ENCODE measurements at places on chromosomes 6 and 20. TPM values are rescaled to one million over a fixed set of nuclear protein-coding genes. Genes with fewer than 3 reads are reported as not detected.

GRCh38 chr6:14932485-14933182 is 313.2 kb upstream of the JARID2 start:
- DNase-seq, result peak; percentile 40

Gene PRKN
- 7.9 TPM for total RNA-seq

GRCh38 chr6:169345146-169345545 is 91.5 kb upstream of the THBS2 start:
- DNase-seq, result no peak

Gene SLC17A2
- not detected for total RNA-seq

Gene TBC1D32
- total RNA-seq, result 51.4 TPM

DNA sequence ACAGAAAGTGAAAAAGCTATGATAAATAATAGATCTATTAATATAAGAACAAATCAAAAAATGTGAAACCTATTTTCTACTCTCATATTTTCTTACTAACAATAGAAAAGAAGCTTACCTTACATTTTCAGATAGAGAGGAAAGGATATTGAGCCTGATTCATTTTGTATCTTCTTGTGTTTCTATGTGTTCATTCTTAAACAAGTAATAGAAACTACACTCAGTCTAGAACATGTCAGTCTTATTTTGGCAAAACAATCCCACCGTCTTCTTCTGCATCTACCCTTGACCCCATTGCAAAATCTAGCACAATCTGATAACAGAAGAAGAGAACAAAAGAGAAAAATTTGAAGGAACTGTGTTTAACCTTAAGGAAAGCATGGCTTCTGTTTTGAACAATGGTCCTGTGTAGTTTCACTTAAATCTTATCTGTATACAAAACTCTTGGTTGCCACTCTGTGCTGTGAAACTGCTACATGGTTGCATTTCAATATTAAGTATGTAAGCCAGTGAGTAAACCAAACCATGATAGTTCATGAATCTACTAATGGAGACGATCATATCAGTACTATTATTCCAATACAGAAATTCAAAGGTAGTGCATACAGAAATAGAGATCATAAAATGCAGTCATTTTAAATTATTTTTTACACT is 69.5 kb upstream of the LGSN start:
- no peak for DNase-seq

GRCh38 chr6:128560966-128561365 is 40.6 kb upstream of the PTPRK start:
- no peak for DNase-seq

DNA sequence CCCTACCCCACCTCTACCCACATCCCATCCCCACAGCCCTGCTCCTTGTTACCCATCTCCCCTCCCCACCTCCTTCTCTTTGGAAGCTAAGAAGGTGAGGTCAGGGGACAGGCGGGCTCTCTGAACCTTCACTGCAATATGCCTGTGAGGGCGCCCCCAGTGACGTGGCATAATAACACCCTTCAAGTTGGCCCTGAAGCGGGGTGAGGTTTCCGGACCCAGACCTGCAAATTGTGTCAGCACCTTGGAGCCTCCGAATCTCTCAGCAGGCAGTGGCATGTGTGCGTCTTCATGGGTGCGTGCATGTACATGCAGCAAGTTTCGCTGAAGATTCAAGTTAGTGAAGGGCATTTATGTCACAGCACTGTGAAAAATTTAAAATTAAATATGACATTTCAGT is 114.6 kb downstream of the SOBP start:
- no peak for DNase-seq

Gene ELOVL4
- 11.0 TPM for total RNA-seq

DNA sequence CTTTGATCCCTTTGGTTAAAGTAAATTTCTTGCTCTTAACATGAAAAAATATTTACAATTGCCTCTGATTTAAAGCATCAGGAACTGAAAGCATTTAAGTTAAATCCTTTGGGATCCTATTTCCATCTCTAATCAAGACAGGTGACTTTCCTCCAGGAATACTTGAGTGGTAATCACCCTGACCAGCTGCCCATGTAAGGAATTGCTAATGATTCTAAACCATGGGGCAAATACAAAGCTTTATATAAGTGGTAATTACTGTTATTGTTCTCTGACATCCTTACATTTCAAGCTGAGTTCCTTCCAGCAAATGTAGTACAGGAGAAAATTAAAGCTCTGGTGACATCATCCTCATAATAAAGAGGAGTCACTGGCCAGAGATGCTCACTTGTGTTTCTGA is 100.6 kb downstream of the CRYBG1 start:
- no peak for DNase-seq

Gene ESR1
- 0.33 TPM for total RNA-seq

DNA sequence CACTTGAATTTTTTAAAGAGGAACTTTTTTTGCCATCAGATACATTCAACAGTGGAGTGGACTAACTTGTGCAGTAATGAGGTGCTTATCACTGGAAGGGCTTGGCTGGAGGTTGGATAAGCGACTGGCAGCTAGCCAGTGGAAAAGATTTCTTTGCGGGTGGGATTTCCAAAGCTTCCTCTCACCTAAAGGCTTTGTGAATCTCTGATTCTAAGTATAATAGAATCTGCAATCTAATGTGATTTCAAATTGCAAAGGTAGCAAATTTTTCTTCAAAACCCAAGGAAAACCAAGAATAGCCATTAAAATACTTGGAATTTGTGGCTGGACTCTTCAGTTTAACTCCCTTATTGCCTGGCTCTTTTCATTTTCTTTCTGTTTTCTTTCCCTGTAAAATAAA is 460.4 kb upstream of the MARCKS start:
- DNase-seq, result no peak

GRCh38 chr6:163640641-163641040 is 226.1 kb downstream of the QKI start:
- DNase-seq, result no peak

DNA sequence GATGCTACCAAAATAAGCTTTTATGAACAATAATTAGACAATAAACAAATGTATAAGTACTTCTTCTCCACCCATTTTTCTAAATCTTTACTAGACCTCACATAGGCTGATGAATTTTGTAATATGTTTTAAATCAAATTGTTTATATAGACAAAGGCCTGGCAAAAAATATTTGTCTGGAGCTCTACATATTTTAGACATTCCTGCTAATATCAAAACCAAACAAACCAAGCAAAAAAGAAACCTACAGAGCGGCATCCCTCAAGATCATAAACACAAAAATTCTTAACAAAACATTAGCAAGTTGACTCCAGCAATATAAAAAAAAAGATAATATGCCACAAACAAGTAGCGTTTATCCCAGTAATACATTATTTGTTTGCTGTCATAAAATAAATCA is 87.2 kb downstream of the ADAT2 start:
- no peak for DNase-seq

Gene SAMD5
- total RNA-seq, result 9.2 TPM

- no peak for DNase-seq
Measured at GRCh38 chr6:135703621-135704020, 147.9 kb upstream of the PDE7B start.

- peak; percentile 76 for DNase-seq
Measured at GRCh38 chr6:112289038-112289566, 34.7 kb upstream of the LAMA4 start.

Gene MROH8
- 4.8 TPM for total RNA-seq

Gene SNPH
- total RNA-seq, result 25.6 TPM

Gene TPBG
- 22.3 TPM for total RNA-seq

Gene SLC26A8
- 0.77 TPM for total RNA-seq

Gene CASS4
- 1.3 TPM for total RNA-seq

GRCh38 chr20:14378326-14378725 is 40.9 kb upstream of the FLRT3 start:
- DNase-seq, result no peak

GRCh38 chr20:7728338-7728737 is 211.9 kb downstream of the HAO1 start:
- DNase-seq, result no peak

Gene DDX43
- total RNA-seq, result 1.5 TPM

Gene CYP39A1
- 8.6 TPM for total RNA-seq

DNA sequence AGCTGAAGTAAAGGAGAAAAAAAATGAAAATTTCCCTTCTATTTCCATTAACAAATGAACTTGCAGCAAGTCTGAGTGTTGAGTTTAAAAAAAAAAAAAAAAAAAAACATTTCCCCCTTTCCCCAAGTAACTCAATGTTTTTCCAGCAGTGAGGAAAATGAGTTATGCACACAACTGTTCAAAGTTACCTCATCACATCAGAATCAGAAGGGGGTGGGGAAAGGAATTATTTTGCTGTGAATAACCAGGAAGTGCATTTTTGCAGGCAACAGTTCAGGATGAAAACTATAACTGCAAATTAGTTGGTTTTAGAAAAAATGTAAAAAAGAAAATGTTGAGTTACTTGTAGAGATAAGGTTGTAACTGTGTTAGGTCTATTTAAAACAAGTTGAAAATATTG is 568.9 kb upstream of the CITED2 start:
- DNase-seq, result no peak

DNA sequence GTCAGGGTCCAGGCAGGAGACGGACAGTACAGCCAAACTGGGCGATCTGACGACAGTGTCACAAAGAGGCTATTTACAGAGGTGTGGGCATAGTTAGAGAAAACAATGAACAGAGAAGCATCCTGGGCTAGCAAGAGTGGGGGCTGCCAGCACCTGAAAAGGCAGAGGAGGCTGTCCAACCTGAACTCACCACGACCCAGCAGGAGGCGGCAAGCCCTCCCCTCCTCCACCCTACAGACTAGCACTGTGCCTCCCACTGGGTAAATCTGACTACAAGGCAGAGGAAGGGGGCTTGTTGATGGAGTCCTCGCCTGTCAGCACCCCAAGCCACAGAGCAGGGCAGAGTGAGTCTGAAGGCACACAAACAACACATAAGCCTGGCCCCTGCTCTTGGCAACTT is 52.8 kb upstream of the CDYL start:
- DNase-seq, result no peak

GRCh38 chr6:73262671-73263569 is at the start of gene KHDC1:
Gene KHDC1 (minus strand): TSS chr6:73263196. CDS start chr6:73242517, 20,679 bp downstream.
- peak; percentile 60 for DNase-seq

GRCh38 chr20:13302647-13303450 is 81.8 kb downstream of the ISM1 start:
- no peak for DNase-seq

Gene WFDC11
- total RNA-seq, result not detected

All from spinal cord (tissue), 10 donors.